ENCODE measurements at places on chromosomes 5 and 9.

DNA sequence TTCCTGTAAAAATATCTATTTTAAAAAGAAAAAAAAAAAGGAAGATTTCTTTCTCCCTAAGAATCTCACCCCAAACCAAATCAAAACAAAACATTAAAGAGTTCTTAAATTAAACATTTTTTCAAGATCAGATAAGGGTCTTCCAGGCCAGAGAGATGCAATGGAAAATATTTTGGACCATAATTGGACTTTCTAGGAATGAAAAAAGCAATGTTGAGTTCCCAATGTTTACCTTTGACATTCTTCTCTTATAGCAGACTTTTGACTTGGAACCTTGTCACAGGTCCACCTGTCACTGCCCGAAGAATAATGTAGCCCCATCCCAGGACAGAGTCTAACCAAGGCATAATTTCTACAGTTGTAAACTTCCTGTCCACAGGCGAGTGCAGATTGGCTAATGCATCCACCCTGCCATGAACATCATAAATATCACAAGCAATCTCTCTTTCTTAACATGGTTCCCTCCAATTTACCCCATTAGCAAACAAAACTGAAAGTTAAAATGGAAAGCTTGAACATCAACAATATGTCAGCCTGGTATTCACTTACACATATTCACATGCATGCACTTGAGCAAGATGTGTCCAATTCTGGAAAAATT is 121.7 kb upstream of the ZNF366 start:
- no peak for DNase-seq

DNA sequence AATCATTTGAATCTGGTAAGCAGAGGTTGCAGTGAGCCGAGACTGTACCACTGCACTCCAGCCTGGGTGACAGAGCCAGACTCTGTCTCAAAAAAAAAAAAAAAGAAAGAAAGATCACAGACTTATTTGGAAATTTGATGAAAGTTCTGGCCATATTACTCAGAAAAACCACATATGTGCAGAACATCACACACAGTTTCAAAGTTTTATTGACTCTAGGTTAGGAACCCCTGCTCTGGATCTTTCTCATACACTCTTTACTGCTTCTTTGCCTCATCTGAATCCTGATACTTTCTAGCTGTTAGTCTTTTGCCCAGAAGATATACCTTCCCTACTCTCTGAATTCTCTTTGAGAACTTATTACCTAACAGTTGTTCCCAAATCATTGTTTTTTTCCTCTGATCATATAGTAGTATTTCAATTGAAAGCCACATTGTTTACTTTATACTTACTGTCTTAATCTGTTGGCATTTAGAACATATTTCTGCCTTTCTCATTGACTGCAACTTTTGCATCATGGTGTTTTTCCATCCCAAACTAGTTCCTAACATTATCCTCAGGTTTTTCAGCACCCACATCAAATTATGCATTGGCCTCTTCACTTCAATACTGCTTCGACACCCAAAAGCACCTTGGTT is 68.7 kb downstream of the LNPEP start:
- no peak for DNase-seq

GRCh38 chr5:94793113-94793815 is 174.8 kb downstream of the SLF1 start:
- DNase-seq, result no peak

GRCh38 chr5:16806711-16807546 is 129.2 kb downstream of the MYO10 start:
- DNase-seq, result no peak

GRCh38 chr9:12785941-12786340 is 11.1 kb downstream of the LURAP1L start:
- DNase-seq, result no peak

- DNase-seq, result no peak
Observed at GRCh38 chr9:70044490-70045307, 1.1 kb downstream of the MAMDC2 start.

DNA sequence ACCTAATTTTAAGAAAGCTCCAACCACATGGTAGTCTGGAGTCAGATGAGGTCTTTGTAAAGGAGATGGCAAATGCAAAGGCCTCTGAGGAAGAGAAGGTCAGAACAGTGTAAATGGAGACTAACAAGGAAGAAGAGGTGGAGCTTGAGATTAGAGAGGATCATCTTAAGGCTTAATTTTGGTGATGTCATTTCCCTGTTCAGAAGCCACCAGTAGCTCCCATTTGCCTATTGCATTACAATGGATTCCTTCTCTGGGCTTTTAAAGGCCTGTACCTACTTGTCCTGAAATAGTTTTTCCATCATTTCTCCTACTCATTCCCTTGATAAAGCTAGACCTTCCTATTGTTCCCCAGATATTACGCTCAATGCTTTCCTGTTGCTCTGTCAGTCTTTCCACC is 16.1 kb downstream of the PCSK5 start:
- no peak for DNase-seq

DNA sequence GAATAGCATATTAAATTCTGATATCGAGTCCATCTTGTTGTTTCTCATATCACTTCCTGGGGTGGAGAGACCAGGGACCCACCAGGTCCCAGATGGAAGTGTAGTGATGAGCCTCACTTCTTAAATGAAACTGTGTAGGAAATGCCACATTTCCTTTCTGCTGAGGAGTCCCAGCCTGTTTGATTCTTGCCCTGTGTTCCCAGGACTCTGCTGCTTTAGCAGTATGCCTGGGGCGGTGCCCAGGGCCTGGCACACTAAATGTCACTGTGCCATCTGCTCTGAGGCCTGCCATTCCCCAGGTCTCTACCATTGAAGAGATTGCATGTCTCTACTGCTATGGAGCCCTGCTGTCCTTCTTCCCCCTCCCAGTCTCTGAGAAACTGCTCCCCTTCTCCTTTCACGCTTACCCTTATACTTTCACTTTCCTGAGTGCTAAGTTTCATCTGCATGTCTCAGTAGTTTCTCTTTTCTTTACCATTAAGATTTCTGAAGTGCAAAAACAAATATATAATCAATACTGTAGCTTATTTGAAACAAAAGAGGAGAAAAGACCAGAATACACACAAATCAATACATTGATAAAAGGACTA is 260.4 kb downstream of the GABRB2 start:
- DNase-seq, result no peak

- DNase-seq, result no peak
Observed at GRCh38 chr5:131545845-131546244, 89.2 kb downstream of the RAPGEF6 start.

- DNase-seq, result no peak
Observed at GRCh38 chr5:42940853-42941252, 99.3 kb downstream of the ANXA2R start.

GRCh38 chr9:109518621-109519335 is 20.7 kb upstream of the PTPN3 start:
- no peak for DNase-seq

DNA sequence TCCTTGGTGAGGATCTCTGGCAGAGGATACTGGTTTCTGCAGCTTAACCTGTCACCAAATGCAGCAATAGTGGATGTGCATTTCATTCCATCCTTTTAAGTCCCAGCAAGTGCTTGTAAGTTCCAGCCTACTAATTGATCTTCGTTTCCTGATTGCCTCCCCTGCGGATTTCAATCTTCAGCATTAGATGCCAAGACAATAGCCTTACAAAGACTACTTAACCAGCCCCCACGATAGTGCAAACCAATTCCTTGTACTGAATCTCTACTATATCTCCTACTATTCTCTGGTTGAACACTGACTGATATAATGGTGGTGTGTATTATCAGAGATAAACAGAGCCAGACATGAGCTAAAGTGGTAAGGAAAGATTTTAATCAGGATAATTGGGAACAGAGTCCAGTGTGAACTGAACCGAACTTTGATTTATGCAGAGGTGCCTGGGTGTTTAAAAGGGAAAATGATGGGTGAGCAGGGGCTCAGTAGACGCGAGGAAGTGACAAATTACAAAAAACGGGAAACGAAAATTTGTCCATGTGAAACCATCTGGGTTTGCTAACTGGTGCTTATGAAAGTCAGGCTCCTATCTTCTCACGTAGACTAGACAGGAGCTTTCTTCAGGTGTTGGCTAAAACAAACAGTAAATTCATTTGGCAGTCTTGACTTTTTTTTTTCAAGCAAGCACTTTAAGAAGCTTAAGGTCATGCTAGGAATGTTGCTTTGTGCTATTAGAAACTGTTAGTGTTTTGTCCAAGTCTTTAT is 106.9 kb upstream of the ST8SIA4 start:
- DNase-seq, result no peak

- DNase-seq, result no peak
Observed at GRCh38 chr5:157308836-157309465, 43.0 kb downstream of the CYFIP2 start.

DNA sequence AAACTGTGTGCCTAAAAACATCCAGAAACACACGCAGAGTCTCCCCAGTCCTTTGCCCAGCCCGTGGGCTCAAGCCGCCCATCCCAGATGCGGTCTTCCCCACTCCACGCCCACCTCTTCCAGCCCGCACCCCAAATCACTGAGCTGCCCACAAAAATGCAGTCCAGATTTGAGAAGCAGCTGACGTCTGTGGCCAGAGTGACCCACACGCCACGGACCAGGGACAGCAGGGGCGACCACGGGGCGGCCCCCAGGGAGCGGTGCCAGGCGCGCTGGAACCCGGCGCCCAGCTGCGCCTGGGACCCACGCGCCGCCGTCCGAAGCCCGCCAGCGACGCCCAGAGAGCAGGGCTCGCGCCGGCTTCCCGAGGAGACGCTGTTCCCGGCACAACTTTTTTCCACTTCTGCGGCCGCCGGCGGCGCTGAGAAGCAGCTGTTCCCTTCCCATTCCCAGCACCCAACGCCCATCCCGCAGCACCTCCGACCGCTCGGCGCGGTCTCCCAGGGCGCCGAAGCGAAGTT is 674 bp downstream of the LHFPL2 start:
- no peak for DNase-seq

DNA sequence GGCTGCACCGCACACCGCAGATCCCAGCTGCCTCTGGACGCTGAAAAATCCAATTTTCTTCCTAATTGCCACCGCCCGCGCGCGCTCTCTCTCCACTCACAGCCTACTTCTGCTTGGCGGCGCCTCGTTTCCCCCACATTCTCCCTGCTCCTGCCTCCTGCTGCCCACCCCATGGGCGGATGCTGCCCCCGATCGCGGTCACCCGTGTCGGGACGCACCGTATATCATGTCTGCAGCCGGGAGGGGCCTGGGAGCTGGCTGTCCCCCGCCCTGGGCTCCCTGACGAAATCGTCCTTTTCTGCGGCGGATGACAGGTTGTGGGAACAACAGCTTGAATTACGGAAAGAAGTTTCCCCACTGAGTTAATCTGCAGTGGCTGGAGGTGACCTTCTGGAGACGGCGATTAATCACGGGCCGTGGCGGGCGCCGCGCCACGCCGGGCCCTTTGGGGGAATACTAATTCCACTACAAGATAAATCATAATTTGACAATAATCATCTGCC is 36.3 kb upstream of the PSD2 start:
- DNase-seq, result no peak

- no peak for DNase-seq
Observed at GRCh38 chr5:58455066-58455465, 4.8 kb downstream of the PLK2 start.

DNA sequence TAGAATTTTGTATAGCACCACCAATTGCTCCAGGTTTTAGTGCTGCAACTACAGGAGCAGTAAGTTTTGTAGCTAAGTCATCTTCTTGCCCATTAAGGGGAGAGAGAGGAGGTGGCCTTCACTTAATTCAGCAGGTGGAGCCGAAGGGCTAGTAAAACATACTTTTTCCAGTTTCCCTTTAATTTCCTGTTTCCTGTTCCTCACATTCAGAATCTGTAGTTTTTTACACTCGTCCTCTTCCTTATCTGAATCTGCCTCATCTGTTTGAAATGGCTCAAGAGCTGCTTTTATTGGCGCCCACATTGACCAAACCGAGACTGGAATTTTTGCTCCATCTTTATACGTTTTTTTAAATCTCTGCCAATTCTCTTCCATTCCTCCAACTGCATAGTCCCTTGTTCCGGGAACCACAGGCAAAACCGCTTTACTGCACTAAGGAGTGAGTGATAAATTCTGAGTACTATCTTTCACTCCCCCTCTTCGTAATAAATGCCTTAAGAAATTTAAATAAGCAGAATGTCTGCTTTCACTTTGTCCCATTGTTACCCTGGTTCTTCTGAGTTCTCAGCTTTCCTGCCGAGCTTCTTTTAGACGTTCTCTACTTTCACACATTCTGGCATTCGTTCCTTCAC is 133.9 kb downstream of the DROSHA start:
- no peak for DNase-seq

DNA sequence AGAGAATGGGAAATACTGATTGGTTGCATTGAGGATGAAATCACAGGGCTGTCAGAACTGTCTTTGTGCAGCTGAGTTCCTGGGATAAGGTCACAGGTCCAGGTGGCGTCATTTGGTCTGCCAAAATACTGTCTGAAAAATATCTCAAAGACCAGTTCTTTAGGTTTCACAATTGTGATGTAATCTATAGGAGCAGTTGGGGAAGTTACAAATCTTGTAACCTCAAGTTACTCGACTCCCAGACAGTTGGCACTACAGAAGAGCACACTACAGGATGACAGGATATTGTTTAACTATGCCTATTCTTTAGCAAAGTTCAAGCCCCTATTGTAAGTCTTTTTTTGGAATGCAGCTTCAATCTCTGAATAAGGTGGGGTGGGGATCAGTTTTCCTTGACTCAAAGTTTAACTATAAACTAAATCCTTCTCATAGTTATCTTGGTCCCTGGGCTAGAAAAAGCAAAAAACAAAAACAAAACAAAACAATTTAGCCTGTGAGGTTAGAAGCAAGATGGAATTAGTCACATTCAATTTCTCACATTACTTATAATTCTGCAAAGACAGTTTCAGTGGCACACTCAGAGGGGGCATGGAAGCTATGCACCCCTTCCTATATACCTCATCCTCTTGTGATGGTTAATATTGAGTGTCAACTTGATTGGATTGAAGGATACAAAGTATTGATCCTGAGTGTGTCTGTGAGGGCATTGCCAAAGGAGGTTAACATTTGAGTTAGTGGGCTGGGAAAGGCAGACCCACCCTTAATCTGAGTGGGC is 276.0 kb downstream of the AUH start:
- DNase-seq, result no peak

- no peak for DNase-seq
Observed at GRCh38 chr5:54571462-54571861, 53.9 kb downstream of the SNX18 start.

DNA sequence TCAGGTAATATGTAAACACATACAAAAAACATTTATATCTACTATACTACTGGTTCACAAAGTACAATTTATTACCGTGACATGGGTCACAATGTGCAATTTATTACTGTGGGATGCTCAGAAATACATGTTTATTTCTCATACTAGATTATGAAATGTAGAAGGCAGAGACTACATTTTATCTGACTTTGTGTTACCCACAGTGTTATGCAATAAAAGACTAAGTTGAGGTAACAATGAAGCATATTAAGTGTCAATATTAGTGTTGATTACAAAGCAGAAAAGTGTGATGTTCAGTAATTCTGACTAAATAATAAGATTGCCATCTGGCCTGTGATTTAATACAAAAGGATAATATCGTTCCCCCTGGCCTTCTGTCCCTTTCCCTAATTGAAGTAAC is 42.4 kb downstream of the CPLANE1 start:
- DNase-seq, result no peak

- no peak for DNase-seq
Observed at GRCh38 chr5:140399979-140400729, 1.5 kb upstream of the ANKHD1 start.

- DNase-seq, result no peak
Observed at GRCh38 chr5:100827481-100827889, 75.6 kb downstream of the ST8SIA4 start.

Measured in activated gamma-delta T cell (primary cell).